ENCODE measurements at places on chromosomes 1 and 21. TPM values are rescaled to one million over a fixed set of nuclear protein-coding genes. Genes with fewer than 3 reads are reported as not detected.

PLCH2 gene
- under 0.01 TPM for total RNA-seq

RSPO1 gene
- total RNA-seq = not detected

DCLRE1B gene
- 1.3 TPM for total RNA-seq

CELA3A gene
- total RNA-seq = not detected

HTR1D gene
- 4.0 TPM for total RNA-seq

RIPK4 gene
- total RNA-seq = not detected

FABP3 gene
- total RNA-seq = 15.2 TPM

NR5A2 gene
- not detected for total RNA-seq

TFF3 gene
- total RNA-seq = not detected

ADGRL2 gene
- total RNA-seq = 10.7 TPM

NHLH2 gene
- total RNA-seq = not detected

C1orf87 gene
- total RNA-seq = not detected

CDCA8 gene
- total RNA-seq = 34.8 TPM

PROX1 gene
- total RNA-seq = under 0.01 TPM

FMO5 gene
- 0.44 TPM for total RNA-seq

GJB4 gene
- total RNA-seq = not detected

CFAP107 gene
- not detected for total RNA-seq

OLFM3 gene
- not detected for total RNA-seq

REN gene
- total RNA-seq = 0.29 TPM

ZMPSTE24 gene
- 119 TPM for total RNA-seq

S100A12 gene
- not detected for total RNA-seq

RYR2 gene
- total RNA-seq = not detected

C1orf146 gene
- not detected for total RNA-seq

BRDT gene
- 2.1 TPM for total RNA-seq

PODN gene
- total RNA-seq = 10.2 TPM

WNT3A gene
- total RNA-seq = not detected
